ENCODE measurements at places on chromosomes 16 and 17. TPM values are rescaled to one million over a fixed set of nuclear protein-coding genes. Genes with fewer than 3 reads are reported as not detected.

- no peak for DNase-seq
- H3K4me1 ChIP-seq = peaks cover 11% of the 10 kb centered on the region
- H3K27me3 ChIP-seq = peaks cover 62% of the 10 kb centered on the region
- H3K4me3 ChIP-seq = peak overlapping the region; percentile 49
- H3K36me3 ChIP-seq = no peaks in the 10 kb centered on the region
These were observed 1.2 kb downstream of the PPP1R1B start for GRCh38 chr17:39627712-39628516.

DNA sequence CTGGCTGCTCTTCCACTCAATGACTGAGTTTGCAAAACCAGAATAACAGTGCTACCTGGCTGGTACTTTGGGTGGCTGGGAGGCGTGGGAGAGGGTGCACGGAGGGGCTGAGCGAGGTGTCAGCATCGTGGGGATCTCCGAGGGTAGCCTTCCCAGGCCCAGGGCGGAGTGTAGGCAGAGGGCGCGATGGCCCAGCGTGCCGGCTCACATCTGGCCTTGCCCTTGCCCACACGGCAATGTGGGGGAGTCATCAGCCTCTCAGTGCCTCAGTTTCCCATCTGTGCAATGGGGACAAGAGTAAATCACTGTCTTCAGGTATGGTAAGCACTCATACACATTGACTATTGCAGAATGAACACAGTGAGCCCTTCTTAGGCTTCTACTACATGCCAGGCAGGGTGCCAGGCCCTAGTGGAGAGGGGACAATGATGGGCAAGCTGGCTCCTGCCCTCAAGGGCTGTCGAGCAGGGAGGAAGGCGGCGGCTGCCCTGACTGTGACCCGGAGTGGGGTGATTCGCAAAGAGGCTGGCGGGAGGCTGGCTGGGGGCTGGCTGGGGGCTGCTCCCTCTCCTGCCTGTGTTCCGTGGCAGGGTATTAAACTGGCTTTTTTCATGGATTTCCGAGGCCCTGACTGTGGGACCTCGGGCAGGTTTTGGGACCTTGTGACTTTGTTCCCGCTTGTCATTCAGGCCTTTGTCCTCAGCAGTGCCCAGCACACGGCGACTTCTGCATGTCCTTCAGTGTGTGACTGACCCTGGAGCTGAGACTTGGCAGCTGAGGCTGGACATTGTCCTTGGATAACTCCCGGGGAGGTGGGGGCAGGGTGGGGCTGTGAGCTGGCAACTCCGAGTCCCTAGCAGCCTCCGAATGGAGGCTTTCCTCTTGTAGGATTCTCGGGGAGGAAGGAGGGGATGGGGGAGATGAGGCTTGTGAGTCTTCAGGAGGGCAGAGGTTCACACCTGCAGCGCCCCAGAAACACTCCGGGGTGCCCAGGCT, 243.1 kb downstream of the SEC14L1 start:
- peak overlapping the region; percentile 9 for H3K27ac ChIP-seq
- H3K4me3 ChIP-seq = peak overlapping the region; percentile 41
- no peaks in the 10 kb centered on the region for H3K27me3 ChIP-seq
- peaks cover 58% of the 10 kb centered on the region for H3K4me1 ChIP-seq
- DNase-seq = no peak

- peaks cover 14% of the 10 kb centered on the region for H3K4me1 ChIP-seq
- H3K27ac ChIP-seq = peak overlapping the region; percentile 52
- H3K4me3 ChIP-seq = peak overlapping the region; percentile 94
- no peaks in the 10 kb centered on the region for H3K27me3 ChIP-seq
These were observed 2.7 kb downstream of the MSL1 start for GRCh38 chr17:40124279-40125141.

The TMEM238L gene
- total RNA-seq = not detected

The KRTAP4-4 gene
- not detected for total RNA-seq

GRCh38 chr16:15034266-15035162, 21.4 kb downstream of the NTAN1 start:
- peaks cover 18% of the 10 kb centered on the region for H3K36me3 ChIP-seq
- H3K27me3 ChIP-seq = no peaks in the 10 kb centered on the region
- H3K27ac ChIP-seq = no peak overlapping the region
- DNase-seq = no peak

- peaks cover 5% of the 10 kb centered on the region for H3K27me3 ChIP-seq
- DNase-seq = no peak
- no peak overlapping the region for H3K4me3 ChIP-seq
- peaks cover 4% of the 10 kb centered on the region for H3K36me3 ChIP-seq
These were observed 179.1 kb upstream of the CACNG5 start for GRCh38 chr17:66655861-66656260.

DNA sequence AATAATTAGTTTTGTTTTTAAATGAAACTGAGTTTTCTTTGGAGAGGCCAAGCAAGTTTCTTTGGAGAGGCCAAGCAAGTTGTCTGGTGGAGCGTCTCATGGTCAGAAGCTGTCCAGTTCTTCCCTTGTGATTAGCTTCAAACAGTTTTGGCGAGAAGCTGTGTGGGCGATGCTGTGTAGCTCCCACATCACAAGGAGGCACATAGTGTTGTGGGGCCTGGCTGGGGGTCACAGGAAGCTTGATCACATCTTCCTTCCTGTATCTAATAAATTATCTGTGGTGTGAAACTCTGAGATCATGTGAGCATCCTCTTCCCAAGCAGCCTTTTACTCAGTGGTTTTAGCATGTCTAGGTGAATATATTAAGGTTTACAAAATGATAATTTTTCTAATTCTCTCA, 33.9 kb downstream of the SPECC1 start:
- peaks cover 4% of the 10 kb centered on the region for H3K27me3 ChIP-seq
- H3K4me3 ChIP-seq = no peak overlapping the region
- no peaks in the 10 kb centered on the region for H3K4me1 ChIP-seq
- DNase-seq = no peak
- H3K36me3 ChIP-seq = no peaks in the 10 kb centered on the region

DNA sequence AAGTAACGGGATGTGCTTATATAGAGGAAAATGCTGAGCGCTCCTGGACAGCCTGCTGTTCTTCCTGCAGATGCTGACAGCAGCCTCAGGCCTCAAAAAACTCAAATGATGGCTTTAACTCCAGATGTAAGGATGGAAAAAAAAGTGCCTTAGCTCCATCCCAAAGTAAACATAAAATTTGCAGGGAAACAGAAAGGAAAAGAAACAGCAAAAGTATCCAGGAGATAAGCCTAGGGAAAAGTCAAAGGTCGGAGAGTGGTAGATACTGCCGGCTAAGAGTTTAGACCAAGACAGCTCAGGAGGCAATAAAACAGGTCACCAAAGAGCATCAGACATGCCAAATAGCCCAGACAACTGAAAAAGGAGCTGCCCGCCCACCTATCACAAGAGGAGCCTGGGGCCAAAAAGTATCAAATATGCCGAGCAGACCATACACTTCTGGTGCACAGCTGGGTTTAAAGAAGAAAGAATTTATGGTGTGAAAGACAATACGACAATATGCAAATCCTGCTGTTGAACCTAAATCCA, 6.9 kb downstream of the KRT31 start:
- DNase-seq = no peak
- H3K4me3 ChIP-seq = no peak overlapping the region
- peaks cover 12% of the 10 kb centered on the region for H3K4me1 ChIP-seq
- no peaks in the 10 kb centered on the region for H3K36me3 ChIP-seq

DNA sequence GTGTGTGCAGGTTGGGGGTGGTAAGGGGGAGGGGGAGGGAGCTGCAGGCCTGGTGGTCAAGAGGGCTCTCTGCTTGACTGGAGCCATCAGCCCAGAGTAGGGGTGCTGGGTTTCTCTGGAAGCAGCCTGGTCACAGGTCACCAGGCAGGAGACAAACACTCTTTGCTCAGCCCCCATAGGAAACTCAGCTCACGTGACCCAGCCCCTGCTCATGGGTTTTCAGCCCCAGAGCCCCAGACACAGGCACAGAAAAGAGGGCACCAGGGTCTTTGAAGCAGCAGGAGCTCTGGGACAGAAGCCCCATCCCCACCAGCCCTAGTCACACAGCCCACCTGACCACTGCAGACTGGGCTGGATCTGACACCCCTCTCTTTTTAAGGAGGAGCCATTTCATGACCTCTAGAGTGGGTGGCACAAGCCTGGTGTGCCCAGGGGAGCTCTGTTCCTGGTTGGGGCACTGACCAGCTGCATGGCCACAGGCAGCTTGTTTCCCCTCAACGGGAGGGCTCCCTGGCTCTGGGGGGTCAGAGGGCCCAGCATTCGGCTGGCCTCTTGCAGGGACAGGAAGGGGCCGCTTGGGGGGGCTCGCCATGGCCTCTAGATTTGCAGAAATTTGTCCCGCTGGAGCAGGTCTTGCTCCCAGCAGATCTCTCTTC, 13.8 kb upstream of the CD79B start:
- peaks cover 1% of the 10 kb centered on the region for H3K27me3 ChIP-seq
- H3K4me3 ChIP-seq = no peak overlapping the region
- H3K4me1 ChIP-seq = no peaks in the 10 kb centered on the region
- H3K27ac ChIP-seq = no peak overlapping the region
- no peak for DNase-seq

GRCh38 chr16:62149631-62150030, 113.4 kb upstream of the CDH8 start:
- H3K27me3 ChIP-seq = no peaks in the 10 kb centered on the region
- DNase-seq = no peak
- no peak overlapping the region for H3K27ac ChIP-seq
- no peak overlapping the region for H3K4me3 ChIP-seq

The ANKFN1 gene
- total RNA-seq = 4.0 TPM

DNA sequence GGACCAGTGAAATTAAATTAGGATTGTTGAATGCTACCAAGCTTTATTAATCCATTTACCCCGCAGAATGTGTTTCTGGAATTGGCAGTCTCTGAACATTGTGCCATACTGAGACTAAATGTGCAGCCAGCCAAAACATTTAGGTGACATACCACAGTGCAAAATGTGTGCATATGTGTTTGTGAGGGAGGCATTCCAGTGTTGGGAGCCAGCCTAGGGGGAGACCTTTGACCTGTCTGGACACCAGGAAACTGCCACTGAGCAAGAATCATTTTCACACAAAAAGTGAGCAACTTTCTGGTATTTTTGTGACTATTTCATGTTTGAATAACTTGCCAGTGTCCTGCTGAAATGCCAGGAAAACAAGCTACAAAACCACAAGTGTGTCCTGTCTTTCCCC, 64.7 kb upstream of the SLC12A3 start:
- no peak overlapping the region for H3K27ac ChIP-seq
- H3K27me3 ChIP-seq = no peaks in the 10 kb centered on the region

The SOST gene
- total RNA-seq = not detected

GRCh38 chr17:18257982-18258355, 569 bp downstream of the FLII start:
- no peak for DNase-seq
- H3K27me3 ChIP-seq = no peaks in the 10 kb centered on the region
- H3K27ac ChIP-seq = peak overlapping the region; percentile 98

The LRRC37A gene
- 2.3 TPM for total RNA-seq

DNA sequence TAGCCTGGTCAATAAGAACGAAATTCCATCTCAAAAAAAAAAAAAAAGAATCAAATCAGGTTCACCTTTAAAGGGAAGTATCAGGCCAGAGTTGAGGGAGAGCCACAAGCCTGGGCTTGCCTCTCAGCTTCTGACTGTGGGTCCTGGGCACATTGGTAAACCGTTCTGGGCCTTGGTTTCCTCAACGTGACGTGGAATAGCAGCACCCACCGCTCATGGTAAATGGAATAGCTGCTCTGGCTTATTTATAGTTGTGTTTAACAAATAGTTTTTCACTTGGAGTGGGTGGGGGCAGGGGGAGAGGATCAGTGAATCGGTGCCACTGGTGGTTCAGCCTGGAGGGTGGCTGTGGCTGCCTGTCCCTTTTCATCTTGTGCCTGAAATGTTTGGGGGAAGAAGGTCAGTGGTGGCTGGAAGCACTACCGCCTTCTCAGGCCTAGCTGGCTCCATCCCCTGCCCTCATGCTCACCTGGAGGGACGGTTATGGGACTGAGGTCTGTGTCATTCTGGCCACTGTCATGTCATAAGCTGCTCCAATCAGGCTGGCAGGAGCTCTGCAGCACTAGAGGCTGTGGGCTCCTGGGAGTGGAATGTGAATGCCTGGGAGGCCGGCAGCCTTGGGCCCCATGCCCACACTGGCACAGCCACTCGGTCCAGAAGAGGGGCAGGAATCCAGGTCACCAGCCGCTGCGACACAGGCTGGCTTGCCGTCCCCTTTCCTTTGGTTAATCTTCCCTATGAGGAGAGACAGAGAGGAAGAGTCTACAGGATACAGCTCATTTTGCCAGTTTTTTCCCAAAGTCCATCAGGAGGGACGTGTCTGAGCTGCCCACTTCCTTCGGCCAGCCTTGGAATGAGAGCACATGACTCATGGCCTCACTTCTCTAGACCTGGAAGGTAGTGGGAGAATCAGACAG, 27.0 kb downstream of the CCR7 start:
- peaks cover 44% of the 10 kb centered on the region for H3K4me1 ChIP-seq
- peaks cover 11% of the 10 kb centered on the region for H3K27me3 ChIP-seq
- H3K36me3 ChIP-seq = no peaks in the 10 kb centered on the region
- no peak overlapping the region for H3K4me3 ChIP-seq
- no peak overlapping the region for H3K27ac ChIP-seq

DNA sequence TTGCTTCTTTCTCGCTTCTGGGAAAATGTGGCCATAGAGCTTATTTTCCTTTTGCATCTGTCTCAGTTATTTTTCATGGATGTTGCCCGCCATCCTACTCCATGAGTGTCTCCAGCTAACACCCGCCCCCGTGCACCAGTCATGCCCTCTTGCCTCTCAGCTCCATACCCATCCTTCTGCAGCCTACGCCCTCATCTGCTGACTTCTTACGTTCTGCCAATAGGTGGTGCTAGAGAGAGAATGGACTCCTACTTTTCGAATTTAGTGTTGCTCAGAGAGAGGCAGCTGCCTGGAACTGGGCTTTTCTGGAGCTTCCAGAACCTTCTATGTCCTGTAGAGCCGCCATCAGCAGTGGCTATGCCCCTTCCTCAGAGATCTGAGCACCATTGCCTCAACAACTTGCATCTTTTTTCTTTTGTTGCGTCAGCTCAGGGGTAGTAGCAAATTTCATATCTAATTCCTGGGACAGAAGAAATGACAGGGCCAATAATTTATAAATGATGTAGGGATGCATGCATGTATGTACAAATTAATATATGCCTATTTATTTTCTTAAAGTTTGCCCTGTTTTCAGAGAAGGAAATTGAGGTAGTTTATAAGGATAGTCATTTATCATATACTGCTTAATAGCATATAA, 119.7 kb upstream of the MYOCD start:
- no peak for DNase-seq
- no peak overlapping the region for H3K4me3 ChIP-seq
- no peaks in the 10 kb centered on the region for H3K36me3 ChIP-seq
- peaks cover 28% of the 10 kb centered on the region for H3K4me1 ChIP-seq
- H3K27ac ChIP-seq = no peak overlapping the region

The TPSB2 gene
- not detected for total RNA-seq

GRCh38 chr16:18788828-18789514, 1.2 kb downstream of the RPS15A start:
- peak overlapping the region; percentile 94 for H3K27ac ChIP-seq
- no peaks in the 10 kb centered on the region for H3K27me3 ChIP-seq
- DNase-seq = no peak

The CFAP97D1 gene
- total RNA-seq = not detected

The UMOD gene
- not detected for total RNA-seq

The ZNF597 gene
- total RNA-seq = 1.4 TPM
